EH (cell line): ENCODE measurements at places on chromosomes 12 and 14.

- DNase-seq: peak; percentile 37
These were observed 48.8 kb downstream of the NINJ2 start for GRCh38 chr12:614411-614970.

GRCh38 chr14:78946949-78947348, 776.8 kb downstream of the NRXN3 start:
- DNase-seq: no peak

GRCh38 chr14:69818758-69819191, 21.7 kb upstream of the SLC10A1 start:
- peak; percentile 67 for DNase-seq

- DNase-seq: no peak
These were observed 40.0 kb downstream of the STX2 start for GRCh38 chr12:130799051-130799450.

- DNase-seq: no peak
These were observed 11.2 kb downstream of the MYH6 start for GRCh38 chr14:23396781-23397407.

GRCh38 chr14:61531465-61532122, 163.7 kb upstream of the HIF1A start:
- no peak for DNase-seq

DNA sequence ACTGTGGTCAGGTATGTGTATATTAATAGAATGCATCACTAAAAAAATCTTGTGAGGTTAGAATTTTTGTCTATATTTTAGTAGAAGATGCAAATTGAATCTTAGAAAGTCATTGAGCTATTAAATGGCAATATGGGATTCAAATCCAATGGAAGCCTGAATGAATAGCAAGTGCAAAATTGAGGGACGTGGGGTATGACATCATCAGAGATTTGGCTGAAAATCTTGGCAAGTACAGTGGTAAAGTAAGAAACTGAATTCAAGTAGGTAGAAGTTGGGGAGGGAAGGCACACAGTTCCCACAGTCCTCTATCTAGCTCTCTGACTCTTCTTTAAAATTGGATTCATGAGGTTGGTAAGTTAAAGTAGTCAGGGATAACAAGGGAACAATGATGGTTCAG, 97.4 kb upstream of the SSTR1 start:
- DNase-seq: no peak

DNA sequence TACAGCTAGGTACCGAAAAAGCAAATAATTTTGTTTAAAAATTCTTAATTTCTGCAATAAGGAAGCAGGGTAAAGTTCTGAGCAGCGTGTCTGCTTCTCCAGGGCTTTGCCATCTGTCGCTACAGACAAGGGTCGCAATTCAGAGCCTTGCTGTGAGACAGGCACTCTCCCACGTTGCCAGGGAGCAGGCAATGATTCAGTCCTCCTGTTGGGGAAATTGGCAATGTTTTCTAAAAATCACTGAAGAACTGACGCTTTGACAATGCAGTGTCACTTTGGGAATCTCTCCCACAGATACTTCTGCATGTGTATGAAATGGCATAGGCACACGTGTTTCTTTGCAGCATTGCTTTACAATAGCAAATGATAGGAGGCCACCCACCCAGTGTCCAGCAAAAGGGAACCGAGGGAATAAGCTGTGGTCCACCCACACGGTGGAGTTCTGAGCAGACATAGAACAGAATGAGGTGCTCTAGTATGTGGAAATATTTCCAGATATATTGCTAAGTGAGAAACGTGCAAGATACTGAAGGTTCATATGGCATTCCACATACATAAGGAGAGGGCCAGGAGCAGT, 16.0 kb upstream of the HIP1R start:
- DNase-seq: no peak

- DNase-seq: peak; percentile 44
These were observed 8.0 kb upstream of the PLEKHA5 start for GRCh38 chr12:19121449-19122018.
